ENCODE measurements at places on chromosomes 2 and 18.

- DNase-seq, result no peak
Observed at GRCh38 chr2:77007686-77008085, 514.5 kb downstream of the LRRTM4 start.

DNA sequence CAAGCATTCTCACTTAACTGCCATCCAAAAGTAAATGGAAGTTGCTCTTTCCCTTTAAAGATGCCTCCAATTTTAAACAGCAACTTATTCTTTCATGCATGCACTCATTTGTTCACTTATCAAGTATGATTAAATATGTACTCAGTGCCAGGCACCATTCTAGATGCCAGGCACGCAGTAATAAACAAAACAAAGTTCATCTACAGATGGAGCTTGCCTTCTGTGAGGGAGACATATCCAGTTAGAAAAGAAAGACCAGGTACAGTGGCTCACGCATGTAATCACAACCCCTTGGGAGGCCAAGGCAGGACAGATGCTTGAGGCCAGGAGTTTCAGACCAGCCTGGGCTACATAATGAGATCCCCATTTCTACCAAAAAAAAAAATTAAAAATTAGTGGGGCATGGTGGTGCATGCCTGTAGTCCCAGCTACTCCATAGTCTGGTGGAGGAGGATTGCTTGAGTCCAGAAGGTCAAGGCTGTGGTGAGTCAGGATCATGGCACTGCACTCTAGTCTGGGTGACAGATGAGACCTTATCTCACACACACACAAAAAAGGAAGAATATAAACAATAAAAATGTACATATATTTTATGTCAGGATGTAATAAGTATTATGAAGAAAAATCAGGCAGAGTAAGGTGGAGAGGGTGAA lies 19.2 kb upstream of the CCDC141 start:
- DNase-seq, result no peak

GRCh38 chr2:188869550-188869949 lies 104.6 kb upstream of the COL3A1 start:
- no peak for DNase-seq

DNA sequence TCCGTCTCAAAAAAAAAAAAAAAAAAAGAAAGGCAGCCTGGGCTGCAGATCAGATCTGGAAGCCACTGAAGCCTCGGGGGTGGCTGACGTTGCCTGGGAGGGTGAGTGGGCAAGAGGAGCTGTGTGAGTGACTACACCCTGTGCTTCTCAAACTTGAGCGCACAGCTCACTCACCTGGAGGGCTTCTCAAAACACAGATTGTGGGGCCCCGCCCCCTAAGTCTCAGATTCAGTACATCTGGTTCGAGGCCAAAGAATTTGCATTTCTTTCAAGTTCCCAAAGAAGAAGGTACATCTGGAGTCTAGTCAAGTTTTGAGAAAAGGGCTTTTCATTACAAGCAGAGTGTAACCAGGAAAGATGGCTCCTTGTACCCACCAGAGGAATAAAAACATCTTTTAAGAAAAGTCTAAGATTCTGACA lies 97.7 kb upstream of the CAB39 start:
- DNase-seq, result no peak

DNA sequence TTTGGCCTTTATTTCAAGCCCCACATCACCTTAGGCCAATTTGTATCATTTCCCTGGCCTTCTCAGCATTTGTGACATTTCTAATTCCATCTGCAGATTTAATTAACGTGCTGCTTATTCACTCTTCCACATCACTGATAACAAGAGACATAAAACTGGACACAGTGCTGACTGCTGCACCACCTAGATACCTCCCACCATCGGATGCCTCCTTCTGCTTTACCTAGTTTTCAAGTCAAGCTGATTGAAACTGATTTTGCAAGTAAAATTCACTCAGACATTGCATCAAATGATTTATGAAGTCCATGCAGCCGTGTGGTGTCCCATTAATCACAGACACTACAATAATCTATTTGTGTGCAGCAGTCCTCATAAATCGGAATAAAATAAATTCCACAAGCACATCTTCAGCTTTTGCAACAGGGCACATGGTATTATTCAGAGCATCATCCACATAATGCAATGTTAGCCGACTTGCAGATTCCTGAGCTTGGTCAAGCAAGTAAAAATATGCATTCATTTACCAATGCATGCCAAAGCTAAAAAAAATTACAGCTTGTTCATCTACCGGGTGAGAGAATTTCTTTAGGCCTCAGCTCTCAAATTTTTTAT lies 15.9 kb upstream of the CRIM1 start:
- no peak for DNase-seq

- no peak for DNase-seq
Observed at GRCh38 chr2:236092714-236093113, 75.5 kb downstream of the GBX2 start.

GRCh38 chr2:328761-329160 lies 40.9 kb upstream of the ALKAL2 start:
- DNase-seq, result no peak

DNA sequence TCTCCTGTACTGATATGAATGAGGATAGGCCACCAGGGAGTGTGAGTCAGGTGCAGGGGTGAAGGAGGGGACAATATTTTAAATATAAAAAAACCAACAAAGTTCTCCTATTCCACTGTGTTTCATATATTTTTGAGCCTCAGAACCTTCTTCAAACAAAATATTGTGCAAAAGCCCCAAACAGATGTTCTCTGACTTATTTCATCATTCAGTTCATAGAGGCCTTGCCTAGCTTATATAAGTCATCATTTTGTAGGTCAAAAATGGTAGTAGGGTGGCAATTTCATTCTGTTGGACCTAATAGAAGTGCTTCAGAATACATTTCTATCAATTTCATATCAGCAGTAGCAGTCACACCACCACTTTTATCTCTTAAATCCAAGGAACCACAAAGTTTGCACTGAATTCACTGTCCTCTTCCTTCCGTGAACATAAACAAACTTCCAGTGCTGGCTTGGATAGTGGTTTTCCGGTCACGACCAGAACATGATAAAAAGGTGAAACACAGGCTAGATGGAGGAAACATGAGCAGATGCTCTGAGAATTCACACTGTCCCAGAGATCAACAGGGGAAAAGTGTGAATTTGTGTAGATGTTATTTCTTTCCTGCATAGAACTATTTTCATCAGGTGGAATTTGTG lies 99.1 kb downstream of the EN1 start:
- no peak for DNase-seq

GRCh38 chr2:121625953-121626352 lies 23.3 kb downstream of the CLASP1 start:
- no peak for DNase-seq

GRCh38 chr2:11466307-11467128 lies 557 bp upstream of the E2F6 start:
- DNase-seq, result no peak

- no peak for DNase-seq
Observed at GRCh38 chr2:66171530-66171929, 263.4 kb upstream of the MEIS1 start.

GRCh38 chr2:240156435-240157146 lies 16.1 kb upstream of the OTOS start:
- no peak for DNase-seq

DNA sequence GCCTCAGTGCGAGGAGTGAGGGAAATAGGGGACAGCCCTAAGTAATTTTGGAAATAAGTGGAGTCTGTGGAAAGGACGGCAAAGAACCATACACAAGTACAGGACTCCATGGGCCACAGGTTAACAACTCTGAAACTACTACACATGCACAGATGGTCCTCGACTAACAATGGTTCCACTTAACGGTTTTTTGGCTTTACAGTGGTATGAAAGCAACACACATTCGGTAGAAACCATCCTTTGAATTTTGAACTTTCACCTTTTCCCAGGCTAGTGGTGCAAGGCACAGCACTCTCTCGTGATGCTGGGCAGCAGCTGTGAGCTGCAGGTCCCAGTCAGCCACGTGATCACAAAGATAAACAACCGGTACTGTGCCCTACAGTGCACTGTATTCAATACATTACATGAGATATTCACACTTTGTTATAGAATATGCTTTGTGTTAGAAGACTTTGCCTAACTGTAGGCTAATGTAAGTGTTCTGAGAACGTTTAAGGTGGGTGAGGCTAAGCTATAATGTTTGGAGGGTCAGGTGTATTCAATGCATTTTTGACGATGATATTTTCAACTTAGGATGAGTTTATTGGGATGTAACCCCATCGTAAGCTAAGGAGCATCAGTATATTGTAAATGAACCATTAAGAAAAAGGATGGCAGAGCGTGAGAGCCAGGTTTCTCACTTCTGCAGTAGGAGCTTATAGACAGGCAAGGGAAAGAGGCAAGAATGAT lies 44.6 kb downstream of the TBC1D8 start:
- DNase-seq, result no peak

GRCh38 chr18:12162786-12163185 lies 69.1 kb downstream of the ANKRD62 start:
- DNase-seq, result no peak

- DNase-seq, result no peak
Observed at GRCh38 chr2:136107051-136108033, 10.6 kb downstream of the CXCR4 start.

GRCh38 chr18:38305961-38306360 lies 740.4 kb upstream of the CELF4 start:
- DNase-seq, result no peak

DNA sequence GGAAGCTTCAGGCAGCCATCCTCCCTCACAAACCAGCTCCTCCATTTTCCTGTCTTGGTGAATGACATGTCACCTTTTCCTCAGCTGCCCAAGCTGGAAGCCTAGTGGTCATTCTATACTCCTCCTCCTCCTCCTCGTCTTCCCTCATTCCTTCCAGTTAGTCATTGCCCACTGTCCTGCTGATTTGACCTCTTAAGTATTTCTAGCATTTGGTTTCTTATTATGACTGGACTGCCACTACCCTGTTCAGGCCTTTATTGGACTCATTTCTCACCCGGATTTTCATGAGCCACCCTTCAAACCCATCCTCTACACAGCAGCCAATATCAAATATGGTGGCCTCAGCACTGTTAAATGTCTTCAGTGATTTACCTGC lies 21.9 kb upstream of the MGAT5 start:
- DNase-seq, result peak; percentile 87

DNA sequence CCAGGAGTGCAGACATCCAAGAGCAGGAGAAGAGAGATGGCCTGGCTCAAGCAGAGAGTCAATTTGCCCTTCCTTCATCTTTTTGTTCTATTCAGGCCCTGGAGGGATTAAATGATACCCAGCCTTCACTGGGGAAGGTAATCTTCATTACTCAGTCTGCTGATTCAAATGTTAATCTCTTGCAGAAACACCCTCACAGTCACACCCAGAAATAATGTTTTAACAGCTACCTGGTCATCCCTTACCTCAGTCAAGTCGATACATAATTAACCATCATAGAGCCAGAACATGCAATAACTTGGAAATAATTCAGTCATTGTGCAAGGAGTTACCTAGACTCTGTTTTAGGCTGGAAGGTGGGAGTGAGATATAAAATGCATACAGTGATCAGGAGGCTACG lies 163.7 kb upstream of the TNP1 start:
- no peak for DNase-seq

GRCh38 chr2:219638948-219639755 lies 11.7 kb downstream of the SLC4A3 start:
- no peak for DNase-seq

DNA sequence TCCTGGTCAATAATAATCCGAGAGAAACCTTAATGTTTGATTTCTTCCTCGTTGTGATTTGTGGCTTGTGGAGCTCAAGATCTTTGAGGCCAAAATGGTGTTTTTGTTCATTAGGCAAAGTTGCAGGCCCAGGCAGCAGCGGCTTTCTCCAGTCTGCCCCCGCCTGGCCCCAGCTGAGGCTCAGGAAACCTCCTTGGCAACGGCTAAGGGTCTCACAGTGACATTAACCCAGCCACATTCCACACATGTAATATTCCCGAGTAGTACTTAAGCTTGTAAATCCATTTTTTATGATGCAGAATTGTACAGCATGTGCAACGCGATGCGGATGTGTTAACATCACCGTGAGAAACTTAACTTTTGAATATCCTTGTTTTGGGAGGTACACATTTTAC lies 200.1 kb downstream of the BCL11A start:
- DNase-seq, result no peak

DNA sequence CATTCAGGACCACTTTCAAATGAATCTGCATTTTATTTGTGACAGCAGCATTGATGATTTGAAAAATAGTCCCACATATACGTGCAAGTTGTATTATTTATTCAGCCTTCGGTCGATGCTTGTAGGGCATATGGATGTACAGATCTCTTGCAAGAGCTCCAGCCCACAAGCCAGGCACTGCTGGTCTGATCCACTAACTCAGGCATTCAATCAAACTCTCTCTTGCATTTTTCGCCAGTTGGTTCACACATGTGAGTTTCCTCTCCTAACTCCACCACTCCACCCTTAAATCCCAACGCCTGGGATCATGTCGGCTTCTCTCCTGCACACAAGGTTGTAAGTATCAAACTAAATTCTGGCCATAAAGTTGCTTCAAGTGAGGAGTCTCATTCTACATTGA lies 318.7 kb downstream of the CYP26B1 start:
- no peak for DNase-seq

DNA sequence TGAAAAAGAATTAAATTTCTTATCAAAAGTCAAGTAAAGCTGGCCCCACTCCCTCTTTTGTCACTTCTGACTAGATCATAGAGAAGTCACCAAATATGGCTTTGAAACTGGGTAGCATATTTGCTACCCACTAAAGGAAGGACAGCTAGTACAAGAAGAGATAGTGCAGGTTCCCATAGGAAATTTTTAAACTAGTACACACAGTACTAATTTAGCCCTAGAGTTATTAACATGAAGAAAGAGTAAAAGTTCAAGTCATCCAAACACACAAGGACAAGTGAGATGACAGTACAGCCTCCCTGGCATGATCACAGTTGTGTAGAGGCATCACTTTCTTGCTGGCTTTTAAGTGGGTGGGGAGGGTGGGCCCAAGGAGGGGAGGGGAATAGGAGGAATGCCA lies 100.9 kb downstream of the IRS1 start:
- DNase-seq, result no peak

DNA sequence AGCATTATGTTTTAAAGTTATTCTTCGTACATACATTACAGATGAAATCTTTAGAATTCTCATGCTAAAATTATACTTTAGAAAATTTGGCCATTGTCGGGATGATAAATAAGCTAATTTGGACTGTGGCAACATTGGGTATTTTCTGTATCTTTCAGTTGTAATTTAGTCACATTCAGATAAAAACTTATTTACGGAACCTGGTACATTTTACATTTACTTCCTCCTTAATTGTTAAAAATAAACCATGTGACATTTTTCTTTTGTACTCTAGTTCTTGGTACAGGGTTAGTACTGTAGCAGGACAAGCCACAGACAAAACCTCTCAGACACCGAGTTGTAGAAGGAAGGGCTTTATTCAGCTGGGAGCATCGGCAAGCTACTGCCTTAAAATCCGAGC lies 4.2 kb downstream of the CNDP2 start:
- no peak for DNase-seq

DNA sequence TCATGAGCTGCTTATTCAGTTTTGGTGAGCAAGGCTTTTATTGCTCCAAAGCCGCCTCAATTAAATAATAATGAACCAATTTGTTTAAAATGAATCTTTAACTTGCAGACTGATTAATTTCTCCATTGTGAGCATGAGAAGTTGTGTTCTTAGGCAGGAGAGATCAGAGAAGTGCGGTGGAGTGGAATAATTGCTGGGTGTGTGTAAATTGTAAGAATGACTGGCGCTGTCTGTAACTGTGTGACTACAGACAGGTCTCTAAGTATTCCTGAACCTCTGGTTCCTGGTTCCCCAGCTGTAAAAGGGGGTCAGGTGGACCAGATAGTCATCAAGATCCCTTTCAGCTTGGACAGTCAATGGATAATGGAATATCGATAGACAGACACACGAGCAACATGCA lies 98.0 kb upstream of the EFEMP1 start:
- DNase-seq, result no peak

GRCh38 chr2:64718250-64718885 lies 64.7 kb upstream of the SERTAD2 start:
- DNase-seq, result no peak

- peak; percentile 64 for DNase-seq
Observed at GRCh38 chr2:234978466-234979203, 26.8 kb downstream of the SH3BP4 start.
